Heart right ventricle (tissue), 16 donors: ENCODE measurements at places on chromosomes 7 and 10. TPM values are rescaled to one million over a fixed set of nuclear protein-coding genes. Genes with fewer than 3 reads are reported as not detected.

Gene CC2D2B
- total RNA-seq, result 1.1 TPM

Gene MMP21
- not detected for total RNA-seq

Gene TPK1
- 7.1 TPM for total RNA-seq

Gene CPA2
- 1.1 TPM for total RNA-seq

Gene CCL26
- not detected for total RNA-seq

Gene XRCC2
- total RNA-seq, result 0.48 TPM

Gene ZC3HAV1L
- total RNA-seq, result 4.7 TPM

DNA sequence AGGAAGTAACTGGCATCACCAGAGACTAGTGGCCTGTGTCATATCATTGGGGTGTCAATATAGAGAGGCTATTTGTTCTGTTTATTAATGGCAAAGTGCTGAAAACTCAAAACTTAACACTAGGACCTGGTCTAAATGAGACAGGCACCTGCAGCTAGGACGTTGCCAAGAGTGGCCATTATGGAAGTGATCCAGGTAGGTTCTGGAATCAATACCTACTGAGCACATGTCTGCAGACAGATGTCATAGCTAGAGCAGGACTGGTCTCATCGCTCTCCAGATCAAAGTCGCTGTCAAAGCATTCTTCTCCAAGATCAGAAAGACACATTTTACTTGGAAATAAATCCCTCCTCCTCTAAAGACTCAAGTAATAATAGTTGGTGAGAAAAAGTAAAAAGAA lies 40.3 kb downstream of the THNSL1 start:
- no peaks in the 10 kb centered on the region for H3K36me3 ChIP-seq
- no peak for DNase-seq
- H3K27me3 ChIP-seq, result no peaks in the 10 kb centered on the region
- no peak overlapping the region for H3K4me3 ChIP-seq

GRCh38 chr7:147535701-147536111 lies 1054.9 kb upstream of the C7orf33 start:
- H3K36me3 ChIP-seq, result no peaks in the 10 kb centered on the region
- H3K4me3 ChIP-seq, result no peak overlapping the region
- DNase-seq, result no peak
- no peak overlapping the region for H3K27ac ChIP-seq

- peaks cover 100% of the 10 kb centered on the region for H3K36me3 ChIP-seq
- DNase-seq, result no peak
- H3K27ac ChIP-seq, result no peak overlapping the region
Measured at GRCh38 chr10:87053111-87053510, 33.0 kb downstream of the FAM25A start.

- no peaks in the 10 kb centered on the region for H3K27me3 ChIP-seq
- H3K4me1 ChIP-seq, result no peaks in the 10 kb centered on the region
- DNase-seq, result no peak
- H3K36me3 ChIP-seq, result no peaks in the 10 kb centered on the region
- H3K27ac ChIP-seq, result no peak overlapping the region
Measured at GRCh38 chr7:121449329-121449728, 53.2 kb upstream of the FAM3C start.

GRCh38 chr10:127698886-127699285 lies 38.1 kb upstream of the FOXI2 start:
- H3K36me3 ChIP-seq, result no peaks in the 10 kb centered on the region
- no peak overlapping the region for H3K27ac ChIP-seq
- H3K27me3 ChIP-seq, result peaks cover 15% of the 10 kb centered on the region
- no peak overlapping the region for H3K4me3 ChIP-seq
- DNase-seq, result no peak

- H3K4me1 ChIP-seq, result peaks cover 52% of the 10 kb centered on the region
- DNase-seq, result no peak
- H3K27me3 ChIP-seq, result no peaks in the 10 kb centered on the region
- no peaks in the 10 kb centered on the region for H3K36me3 ChIP-seq
- peak overlapping the region; percentile 80 for H3K4me3 ChIP-seq
Measured at GRCh38 chr7:90595342-90595800, 750 bp upstream of the CDK14 start.

DNA sequence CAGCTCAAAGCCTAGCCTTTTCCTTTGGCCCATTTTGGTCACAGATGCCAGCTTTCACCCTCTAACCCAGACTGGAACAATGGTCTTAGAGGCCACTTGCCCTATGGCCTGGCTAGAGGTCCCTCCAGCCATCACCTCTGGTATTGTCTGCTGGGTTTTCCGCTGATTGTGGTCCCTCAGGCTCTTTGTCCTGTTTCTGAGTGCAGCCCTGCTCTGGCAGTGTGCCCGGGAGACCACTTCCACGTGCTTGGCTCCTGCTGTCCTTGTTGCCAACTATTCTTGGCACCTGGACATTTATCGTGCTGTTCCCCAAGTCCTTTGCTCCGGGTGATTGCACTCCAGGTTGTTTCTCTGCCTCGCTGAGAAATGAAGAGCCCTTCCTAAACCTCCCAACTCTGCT lies 53.3 kb upstream of the FAM180A start:
- DNase-seq, result no peak
- peaks cover 13% of the 10 kb centered on the region for H3K4me1 ChIP-seq
- no peaks in the 10 kb centered on the region for H3K27me3 ChIP-seq

DNA sequence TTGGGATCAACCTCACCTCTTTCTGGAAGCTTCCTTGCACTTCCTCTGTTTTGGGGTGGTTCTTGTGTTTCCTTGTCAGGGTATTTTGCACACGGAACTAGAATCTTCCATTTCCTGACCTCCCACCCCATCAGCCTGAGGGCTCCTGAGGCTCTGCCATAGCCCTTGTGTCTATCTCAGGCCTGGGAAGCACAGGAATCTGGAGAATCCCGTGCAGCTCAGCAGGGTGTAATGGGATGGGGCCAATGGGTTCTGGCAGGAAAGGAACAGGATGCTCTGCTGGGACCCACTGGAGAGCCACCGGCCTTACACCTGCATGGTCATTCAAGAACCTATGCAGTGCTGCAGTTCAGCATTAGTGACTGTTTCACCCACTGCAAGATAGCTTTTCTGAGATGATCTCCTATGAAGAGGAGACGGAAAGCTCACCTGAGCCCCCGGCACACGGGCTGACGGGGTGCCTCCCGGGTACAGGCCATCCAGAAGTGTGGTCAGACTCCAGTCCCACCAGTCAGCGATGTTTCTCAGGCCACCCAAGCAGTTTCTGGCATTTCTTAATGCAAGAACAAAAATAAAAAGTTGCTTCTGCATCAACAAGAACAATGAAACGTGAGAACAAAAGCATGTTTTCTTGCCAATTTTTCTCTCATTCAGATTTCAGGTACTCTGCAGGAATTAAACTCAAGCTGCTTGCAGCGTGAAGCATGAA lies 133.2 kb downstream of the PKD1L1 start:
- H3K36me3 ChIP-seq, result no peaks in the 10 kb centered on the region
- no peak overlapping the region for H3K27ac ChIP-seq
- peaks cover 21% of the 10 kb centered on the region for H3K4me1 ChIP-seq
- no peak for DNase-seq

GRCh38 chr7:3193379-3194120 lies 107.5 kb upstream of the SDK1 start:
- H3K36me3 ChIP-seq, result no peaks in the 10 kb centered on the region
- no peaks in the 10 kb centered on the region for H3K4me1 ChIP-seq
- H3K27me3 ChIP-seq, result no peaks in the 10 kb centered on the region
- H3K27ac ChIP-seq, result no peak overlapping the region
- DNase-seq, result no peak

DNA sequence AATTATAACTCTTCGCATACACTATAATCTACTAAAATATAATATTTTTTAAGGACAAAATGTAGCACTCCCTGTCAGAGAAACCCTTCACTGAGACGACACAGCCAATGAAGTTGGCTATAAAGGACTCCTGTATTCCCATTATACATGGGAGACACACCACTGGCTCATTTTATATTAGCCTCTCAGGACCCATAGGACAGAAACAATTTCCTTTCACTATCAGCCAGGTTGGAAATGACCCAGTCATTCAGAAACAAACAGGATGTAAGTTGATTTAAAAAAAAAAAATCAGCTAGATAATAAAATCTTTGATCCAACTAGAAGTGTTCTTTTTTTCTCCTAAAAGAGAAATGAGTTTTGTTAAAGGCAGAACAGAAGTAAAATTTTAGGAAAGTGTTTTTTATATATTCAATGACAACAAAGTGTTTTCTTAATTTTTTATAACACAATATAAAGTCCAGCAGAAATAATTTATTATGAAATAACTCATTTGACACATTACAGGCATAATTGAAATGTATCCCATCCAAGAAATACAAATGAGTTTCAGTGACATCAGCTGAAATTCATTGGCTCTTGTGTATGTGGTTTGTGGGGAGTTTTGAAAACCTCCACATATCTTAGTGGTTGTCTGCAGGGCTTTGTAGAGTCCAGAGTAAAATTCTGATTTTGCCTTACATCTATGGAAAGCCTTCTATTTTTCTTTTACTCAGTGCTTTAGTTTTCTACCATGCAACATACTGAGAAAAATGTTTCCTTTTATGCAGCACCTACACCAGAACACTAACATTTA lies 64.1 kb downstream of the CTTNBP2 start:
- H3K4me3 ChIP-seq, result no peak overlapping the region
- H3K27me3 ChIP-seq, result no peaks in the 10 kb centered on the region
- H3K36me3 ChIP-seq, result no peaks in the 10 kb centered on the region
- H3K27ac ChIP-seq, result peak overlapping the region; percentile 48
- peaks cover 29% of the 10 kb centered on the region for H3K4me1 ChIP-seq
- no peak for DNase-seq

DNA sequence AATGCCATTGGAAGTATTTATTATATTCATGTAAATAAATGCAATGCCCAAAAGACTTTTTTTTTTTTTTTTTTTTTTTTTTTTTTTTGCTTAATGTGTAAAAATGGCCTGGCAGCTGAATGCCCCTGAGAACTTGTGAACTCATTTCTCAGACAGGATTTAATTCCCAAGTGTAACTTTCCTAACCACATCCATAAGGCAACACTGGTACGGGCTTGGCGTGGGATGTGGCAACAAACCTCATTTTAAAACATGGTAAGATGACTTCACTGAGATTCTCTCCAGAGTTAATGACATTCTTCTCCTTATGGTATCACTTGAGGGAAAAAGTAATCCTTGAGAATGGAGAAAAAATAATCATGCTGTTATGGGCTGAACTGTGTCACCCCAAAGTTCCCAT lies 150.4 kb downstream of the DGKI start:
- H3K4me1 ChIP-seq, result no peaks in the 10 kb centered on the region
- no peak overlapping the region for H3K27ac ChIP-seq
- no peaks in the 10 kb centered on the region for H3K36me3 ChIP-seq
- H3K4me3 ChIP-seq, result no peak overlapping the region
- no peak for DNase-seq

DNA sequence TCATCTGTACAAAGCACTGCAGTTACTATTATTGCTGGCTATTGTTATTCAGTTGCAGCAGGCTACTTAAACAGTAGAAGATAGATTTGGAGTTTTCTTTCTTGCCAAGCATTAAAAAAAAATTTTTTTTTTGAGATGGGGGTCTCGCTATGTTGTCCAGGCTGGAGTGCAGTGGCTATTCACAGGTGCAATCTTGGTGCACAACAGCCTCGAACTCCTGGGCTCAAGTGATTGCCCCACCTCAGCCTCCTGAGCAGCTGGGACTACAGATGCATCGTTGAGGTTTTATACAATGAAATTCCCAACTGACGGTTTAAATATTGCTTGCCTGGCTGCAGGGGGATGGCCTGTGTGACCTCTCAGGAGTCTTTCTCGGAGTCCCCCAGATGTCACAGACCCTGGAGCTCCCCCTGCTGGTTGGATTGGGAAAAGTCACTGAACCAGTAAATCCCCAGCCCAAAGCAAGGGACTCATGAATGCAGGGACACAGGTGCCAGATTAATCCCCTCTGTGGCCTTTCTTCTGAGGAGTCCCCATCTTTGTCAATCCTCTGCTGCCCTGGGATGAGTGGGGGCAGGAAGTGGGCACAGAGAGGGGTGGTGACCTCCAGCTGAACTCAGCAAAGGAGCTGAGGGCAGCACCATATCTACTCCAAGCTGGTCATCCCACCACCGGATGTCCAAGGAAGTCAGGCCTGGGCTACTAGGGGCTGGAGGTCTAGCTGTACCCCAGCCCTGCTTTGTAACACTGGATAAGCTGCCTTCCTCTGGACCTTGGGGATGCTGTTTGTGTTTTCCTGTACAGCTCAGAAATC lies 149.6 kb downstream of the C10orf105 start:
- no peaks in the 10 kb centered on the region for H3K36me3 ChIP-seq
- no peak overlapping the region for H3K4me3 ChIP-seq
- DNase-seq, result peak; percentile 77
- no peaks in the 10 kb centered on the region for H3K27me3 ChIP-seq
- H3K4me1 ChIP-seq, result no peaks in the 10 kb centered on the region

DNA sequence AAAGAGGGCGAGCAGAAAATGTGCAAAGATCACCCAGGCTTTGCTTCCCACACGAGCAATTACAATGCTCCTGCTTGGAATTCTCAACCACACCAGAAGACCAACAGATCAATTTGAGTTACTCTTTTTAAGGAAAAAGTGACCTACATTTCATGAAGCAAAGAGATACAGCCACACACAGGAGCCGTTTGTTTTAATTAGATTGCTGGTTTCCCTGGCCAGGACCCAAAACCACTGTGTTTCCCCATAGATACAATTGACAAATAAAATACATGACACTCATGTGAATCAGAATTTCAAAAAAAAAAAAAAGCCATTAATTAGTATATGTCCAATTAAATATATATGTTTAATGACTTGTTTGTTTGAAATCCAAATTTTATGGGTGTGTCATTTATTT lies 458.3 kb downstream of the PLXDC2 start:
- no peak for DNase-seq
- no peak overlapping the region for H3K4me3 ChIP-seq

GRCh38 chr7:105389088-105389650 lies 448 bp upstream of the SRPK2 start:
- peak overlapping the region; percentile 58 for H3K27ac ChIP-seq
- peaks cover 6% of the 10 kb centered on the region for H3K4me1 ChIP-seq
- no peaks in the 10 kb centered on the region for H3K36me3 ChIP-seq

DNA sequence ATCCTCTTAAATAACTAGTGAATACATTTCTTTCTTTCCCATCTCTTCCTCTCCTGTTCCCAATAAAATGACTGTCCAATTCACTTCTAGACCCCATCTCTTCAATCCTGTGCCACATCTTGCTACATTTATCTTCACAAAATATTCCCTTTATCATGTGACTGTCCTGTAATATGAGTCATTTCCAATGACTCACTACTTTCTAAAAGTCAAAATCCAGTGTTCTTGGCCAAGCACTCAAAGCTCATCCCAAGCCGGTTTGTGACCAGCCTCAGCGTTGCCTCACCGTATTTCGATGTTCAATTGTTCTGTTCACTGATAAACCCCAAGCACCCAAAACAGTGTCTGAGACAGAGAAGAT lies 104.7 kb downstream of the PARD3 start:
- no peaks in the 10 kb centered on the region for H3K27me3 ChIP-seq
- H3K4me1 ChIP-seq, result peaks cover 51% of the 10 kb centered on the region
- DNase-seq, result no peak
- no peak overlapping the region for H3K4me3 ChIP-seq
- no peaks in the 10 kb centered on the region for H3K36me3 ChIP-seq

DNA sequence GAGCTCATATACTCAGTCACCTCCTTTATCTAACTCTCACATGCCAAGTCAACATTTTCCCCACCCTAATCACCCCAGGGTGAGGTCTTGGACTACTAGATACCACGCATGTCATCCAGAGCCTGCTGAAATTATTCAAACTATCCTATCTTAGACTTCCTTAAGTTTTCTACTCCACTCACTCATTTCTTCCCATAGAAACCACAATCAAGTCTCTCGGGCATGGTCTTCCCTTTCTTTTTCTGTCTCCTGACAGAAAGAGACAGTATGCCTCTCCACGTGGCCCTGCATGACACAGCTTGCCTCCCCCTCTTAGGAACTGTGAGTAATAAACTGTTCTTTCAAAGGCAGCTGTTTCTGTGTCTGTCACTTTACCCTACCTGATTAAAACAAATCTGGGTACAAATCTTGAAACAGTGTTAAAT lies 29.4 kb downstream of the TAS2R41 start:
- no peak overlapping the region for H3K27ac ChIP-seq
- H3K4me3 ChIP-seq, result no peak overlapping the region
- no peaks in the 10 kb centered on the region for H3K27me3 ChIP-seq
- DNase-seq, result no peak
